ENCODE measurements at places on chromosomes 12 and 14.

DNA sequence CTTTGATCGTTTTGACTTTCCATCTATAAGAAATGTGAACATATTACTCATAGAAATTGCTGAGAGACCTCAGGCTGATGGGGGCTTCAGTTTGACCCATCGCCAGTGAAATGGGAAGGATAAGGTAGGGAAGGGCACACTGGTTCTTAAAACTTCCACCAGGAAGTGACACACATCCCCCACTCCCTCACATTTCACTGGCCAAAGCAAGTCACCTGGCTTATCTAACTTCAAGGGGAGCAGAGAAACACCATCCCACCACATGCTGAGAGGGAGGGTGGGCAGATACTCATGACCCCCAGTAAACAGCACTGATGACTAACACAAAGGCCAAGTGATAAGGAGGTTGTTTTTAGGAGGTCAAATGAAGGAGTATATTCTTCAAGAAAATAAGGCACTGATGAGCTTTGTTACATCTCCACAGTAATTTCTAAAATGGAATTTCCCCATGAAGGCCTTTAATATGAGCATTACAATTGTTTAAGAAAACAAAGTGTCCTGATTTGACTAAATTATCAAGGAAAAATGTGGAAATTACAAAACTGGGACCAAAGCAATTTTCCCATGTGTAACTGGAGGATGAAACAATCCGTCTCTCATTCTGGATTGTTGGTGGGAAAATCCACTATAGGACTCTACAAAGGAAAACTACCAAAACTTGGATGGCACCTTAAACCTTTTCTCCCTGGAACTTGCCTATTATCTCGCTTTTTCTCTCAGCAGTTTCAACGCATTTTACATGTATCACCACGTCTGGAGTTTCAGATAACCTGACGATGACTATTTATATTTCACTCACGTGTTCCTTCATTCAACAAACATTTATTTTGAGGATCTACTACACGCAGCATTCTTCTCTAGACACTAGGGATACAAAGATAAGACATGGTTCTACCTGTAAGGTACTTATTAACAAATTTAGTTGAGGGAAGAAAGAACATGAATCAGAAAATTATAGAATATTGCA is 91.8 kb upstream of the EEA1 start:
- DNase-seq: no peak

DNA sequence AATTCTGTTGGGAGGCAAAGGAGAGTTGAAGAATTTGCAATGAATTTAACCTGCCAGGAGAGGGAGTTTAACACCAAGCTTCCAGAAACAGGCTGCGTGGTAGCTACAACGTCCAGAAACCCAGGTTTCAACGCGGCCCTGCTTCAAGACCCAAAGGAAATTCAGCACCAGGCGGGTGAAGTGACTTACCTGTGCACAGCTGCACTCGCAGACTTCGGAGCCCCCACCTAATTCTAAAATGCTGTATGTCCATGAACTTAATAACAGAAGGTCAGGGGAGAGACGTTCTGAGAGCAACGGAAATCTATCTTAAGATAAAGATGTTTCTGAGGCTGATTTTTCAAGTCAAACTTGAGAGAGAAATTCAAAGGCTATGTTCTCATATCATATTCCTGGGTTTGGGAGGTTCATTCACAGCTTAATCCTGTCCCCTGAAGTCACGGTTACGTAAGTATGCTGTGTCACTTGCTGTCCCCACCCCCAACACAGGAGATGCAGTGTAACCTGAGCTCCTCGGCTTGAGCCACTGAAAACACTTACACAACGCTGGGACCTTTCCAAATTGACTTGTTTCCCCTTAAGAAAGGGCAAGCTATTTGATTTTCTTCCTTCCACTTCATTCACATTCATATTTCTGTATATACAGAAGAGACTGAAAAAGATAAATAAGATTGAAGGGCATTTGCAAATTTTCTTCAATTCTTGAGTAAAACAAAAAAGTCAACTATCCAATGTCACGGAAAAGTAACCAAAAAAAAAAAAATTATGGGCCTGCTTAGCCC is 22.7 kb downstream of the CLIP1 start:
- peak; percentile 74 for DNase-seq

GRCh38 chr14:37045340-37046061 is 126.9 kb downstream of the SLC25A21 start:
- no peak for DNase-seq

DNA sequence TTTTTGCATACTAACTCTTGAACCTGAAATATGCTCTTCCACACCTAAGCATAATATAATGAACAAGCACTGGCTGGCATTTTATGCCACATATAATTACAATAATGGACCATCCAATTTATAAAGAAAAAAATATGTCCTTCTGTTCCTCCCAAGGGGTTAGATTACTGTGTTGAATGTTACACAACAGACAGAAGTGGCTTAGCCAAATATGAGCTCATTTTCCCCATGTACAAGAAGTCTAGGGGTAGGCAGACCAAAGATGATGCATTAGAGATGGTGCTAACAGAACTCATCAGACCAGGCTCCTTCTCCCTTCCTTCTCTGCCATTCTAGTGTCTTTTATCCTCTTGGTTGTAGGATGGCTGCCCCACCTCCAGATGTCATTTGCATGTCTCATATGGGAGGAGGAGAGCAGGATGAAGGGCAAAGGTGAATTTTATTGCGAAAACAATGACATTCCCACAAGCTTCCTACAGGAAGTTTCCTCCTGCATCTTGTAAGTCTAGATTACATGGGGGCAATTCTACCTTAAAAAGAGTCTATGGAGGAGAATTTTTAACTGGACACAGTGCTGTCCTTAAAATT is 43.9 kb upstream of the SLC2A13 start:
- DNase-seq: no peak

GRCh38 chr12:4820971-4821370 is 88.7 kb upstream of the KCNA1 start:
- DNase-seq: no peak

DNA sequence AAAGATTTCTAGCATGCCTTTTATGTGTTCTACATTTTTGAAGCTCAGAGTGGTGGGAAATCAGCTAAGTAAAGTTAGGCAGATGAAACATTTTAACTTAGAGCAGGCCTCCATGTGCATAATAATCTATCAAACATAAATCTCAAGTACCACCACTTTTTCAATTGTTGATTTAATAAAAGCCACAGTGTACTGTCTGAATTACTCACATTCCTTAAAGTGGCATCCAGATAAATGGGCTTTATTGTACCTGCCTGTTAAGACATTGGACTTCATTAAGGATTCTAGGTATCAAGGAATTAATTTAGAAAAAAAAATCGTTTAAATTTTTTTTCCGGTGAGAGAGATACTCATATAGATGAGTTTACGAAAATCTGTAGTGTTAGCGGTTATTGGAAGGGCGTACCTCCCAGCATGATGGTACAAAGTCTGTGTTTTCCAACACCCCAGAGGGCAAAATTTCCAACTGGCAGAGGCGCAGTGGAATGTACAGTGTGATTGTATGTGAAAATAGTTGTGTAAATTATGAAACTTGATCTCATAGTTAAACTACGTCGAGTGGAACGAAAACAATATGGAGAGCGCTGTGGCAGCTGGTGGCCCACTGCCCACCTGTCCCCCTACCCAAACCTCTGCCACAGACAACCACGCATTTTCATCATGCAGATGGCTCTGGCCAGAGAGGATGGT is 25.0 kb downstream of the ELK3 start:
- no peak for DNase-seq

DNA sequence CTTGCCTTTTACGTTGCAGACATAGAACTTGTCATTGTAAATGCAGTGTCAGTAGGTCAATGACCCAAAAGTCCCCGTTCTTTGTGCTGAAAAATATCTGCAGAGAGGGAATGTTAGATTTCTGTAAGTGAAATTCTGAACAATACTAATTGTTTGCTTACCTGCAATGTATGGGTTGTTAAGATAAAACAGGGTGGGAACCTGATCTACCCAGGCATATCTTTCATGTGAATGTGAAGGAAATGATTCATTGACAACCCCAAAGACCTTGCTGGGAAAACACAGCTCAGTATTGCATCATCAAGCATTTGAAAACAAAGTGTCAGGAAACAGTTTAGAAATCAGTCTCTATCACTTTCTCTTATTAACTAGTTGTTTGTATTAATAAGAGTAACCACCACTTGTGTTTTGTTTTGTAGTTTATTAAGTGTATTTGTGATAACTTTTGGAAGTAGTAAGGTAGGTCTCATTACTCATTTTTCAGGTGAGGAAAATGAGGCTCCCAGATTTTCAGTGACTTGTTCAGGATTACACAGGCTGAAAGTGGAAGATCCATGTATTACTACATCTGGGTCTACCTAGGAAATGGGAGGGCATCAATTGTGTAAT is 57.9 kb upstream of the SLC38A2 start:
- DNase-seq: no peak

DNA sequence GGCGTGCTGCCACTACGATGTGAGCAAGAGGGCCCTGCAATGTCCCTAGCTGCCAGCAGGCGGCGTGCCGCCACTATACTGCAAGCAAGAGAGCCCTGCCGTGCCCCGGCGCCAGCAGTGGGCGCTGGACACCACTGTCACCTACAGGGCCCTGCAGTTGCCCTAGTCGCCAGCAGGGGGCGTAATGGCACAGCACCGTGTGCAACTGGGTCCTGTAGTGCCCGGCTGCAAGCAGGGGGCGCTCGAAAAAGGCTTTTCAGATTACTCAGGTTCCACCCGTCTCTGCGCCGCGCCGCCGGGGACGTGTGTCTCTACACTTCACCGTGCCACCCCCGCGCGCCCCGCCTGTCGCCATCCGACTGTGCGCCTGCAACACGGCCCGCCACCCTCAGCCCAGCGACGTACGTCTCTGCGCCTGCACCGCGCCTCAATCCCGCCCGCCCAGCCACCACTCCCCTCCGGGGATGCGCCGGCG is 1356.9 kb downstream of the TMEM121 start:
- DNase-seq: no peak

GRCh38 chr14:95998656-95999055 is 40.5 kb upstream of the C14orf132 start:
- DNase-seq: peak; percentile 48

DNA sequence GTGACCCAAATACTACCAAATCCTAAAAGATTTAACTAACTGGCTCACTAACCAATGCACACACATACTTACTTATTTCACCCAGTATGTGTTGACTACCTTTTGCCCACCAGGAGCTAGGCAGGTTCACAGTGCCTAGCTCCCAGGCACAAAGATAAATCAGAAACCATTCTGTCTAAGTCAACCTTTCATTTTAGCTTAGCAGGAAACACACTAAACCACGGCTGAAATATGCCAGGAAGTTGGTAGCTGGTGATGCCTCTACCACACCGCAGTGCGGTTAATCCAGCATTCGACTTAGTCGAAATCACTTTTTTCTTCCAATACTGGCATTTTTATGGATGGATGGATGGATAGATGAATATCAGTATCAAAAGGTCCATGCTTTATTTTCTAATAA is 597.7 kb downstream of the DIO2 start:
- DNase-seq: no peak

Measured in pons (tissue), 1 donor.